ENCODE measurements at places on chromosomes 5 and 9.

GRCh38 chr5:133470841-133471240 is 141.5 kb downstream of the FSTL4 start:
- peak; percentile 79 for DNase-seq

GRCh38 chr5:53481887-53482716 is 1.7 kb downstream of the FST start:
- peak; percentile 91 for DNase-seq

DNA sequence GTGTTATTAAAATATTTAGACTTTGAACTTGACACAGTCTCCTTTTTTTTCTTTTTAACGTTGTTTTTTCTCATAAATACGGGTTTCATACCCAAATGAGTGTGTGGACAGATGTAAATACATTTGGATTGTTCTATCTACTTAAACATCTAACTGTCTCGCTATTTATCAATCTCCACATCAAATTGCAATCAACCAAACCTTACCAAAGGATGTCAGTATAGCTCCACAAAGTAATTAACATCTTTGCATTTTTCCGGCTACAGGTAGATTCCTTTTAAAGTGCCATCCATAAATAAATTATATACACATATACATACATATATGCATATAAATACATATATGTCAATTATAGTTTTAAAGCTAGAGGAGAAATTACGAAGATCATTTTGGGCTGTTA is 705 bp upstream of the CDH10 start:
- DNase-seq, result no peak

DNA sequence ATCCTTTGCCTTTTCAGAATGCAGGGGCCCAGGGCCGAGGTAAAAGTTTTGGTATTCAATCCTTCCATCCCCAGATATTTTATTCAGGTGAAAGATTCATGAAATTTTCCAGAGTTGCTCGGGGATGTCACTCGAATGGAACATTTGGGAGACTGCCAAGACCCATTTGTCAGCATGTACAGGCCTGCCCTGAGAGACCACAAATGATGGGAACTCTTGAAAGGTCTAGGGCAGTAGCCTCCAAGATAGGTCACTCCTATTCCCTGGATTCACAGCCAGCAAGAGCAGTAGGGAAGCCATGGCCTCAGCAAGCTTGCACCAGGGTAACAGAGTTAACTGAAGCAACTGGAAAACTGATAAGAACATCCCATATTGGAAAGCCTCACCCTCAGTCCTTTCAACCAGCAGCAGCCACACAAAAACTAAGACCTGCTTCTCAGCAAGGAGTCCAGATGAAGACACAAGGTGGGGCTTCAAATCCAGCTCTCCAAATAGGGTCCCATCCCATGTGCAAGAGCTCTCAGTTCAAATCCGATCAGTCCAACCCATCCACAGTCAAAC is 12.5 kb downstream of the CARD6 start:
- no peak for DNase-seq

GRCh38 chr9:96062854-96063253 is 187.4 kb downstream of the ERCC6L2 start:
- no peak for DNase-seq

GRCh38 chr5:159533197-159533596 is 202.9 kb upstream of the IL12B start:
- DNase-seq, result no peak

DNA sequence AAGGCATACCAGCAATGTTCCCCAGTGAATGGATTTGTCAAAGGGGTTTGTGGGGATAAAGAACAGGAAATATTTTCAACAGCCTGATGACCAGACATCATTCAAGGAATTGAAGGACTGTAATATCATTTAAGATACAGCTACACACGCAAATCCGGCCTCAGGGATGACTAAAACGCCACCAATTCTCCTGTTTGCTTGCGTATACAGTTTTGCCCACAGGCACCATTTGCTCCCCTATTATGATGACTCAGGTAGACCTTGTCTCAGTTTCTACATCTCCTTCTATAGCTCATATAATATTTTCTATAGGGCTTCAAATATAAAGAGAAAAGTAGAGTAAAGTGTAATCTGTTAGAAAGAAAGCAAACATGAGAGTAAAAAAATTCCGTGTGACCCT is 29.7 kb upstream of the ITGA1 start:
- no peak for DNase-seq

DNA sequence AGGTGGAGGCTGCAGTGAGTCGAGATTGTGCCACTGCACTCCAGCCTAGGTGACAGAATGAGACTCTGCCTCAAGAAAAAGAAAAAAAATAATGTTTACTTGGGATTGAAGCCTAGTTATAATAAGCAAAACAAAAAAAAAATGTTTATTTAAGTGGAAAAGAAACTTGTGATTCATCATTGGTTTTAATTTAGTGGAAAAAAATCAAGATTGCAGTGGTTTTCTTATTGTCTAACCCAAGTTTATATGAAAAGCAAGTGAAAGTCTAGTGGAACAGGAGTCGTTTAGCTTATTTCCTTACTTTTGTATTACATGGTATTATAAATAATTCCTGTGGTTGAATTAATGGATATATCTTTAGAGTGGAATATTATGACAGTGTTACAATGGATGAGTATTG is 8.4 kb downstream of the CNOT8 start:
- no peak for DNase-seq

DNA sequence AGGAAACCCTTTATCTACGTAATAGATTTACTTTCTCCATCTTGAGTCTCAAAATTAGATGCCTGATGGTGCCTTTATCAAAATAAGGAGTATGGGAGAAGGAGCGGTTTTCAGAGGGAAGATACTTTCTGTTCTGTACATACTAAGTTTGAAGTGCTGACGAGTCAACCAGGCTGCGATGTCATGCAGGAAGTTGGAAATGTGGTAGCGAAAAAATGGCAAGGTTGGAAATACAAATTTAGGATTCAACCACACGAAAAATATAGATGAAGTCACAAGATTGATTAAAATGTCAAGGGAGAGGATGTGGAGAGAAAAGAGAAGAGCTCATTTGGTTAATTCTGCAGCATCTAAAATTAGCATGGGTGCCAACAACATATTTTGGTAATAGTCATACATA is 129.5 kb downstream of the FOXD1 start:
- no peak for DNase-seq

DNA sequence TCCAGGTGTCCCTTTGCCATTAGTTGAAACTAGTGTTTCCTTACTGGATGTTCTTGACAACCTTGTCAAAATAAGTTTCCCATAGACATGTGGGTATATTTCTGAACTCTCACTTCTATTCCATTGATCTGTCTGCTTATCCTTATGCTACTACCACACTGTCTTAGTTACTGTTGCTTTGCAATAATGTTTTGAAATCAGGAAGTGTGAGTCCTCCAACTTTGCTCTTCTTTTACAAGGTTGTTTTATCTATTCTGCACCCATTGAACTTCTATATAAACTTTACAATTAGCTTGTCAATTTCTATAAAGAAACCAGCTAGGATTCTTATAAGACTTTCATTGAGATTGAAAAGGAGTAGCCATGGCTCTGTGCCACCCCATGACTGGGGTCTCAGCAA is 24.3 kb downstream of the CD14 start:
- peak; percentile 44 for DNase-seq

Measured in AML-193 (cell line).